ENCODE measurements at places on chromosomes 7 and 10.

DNA sequence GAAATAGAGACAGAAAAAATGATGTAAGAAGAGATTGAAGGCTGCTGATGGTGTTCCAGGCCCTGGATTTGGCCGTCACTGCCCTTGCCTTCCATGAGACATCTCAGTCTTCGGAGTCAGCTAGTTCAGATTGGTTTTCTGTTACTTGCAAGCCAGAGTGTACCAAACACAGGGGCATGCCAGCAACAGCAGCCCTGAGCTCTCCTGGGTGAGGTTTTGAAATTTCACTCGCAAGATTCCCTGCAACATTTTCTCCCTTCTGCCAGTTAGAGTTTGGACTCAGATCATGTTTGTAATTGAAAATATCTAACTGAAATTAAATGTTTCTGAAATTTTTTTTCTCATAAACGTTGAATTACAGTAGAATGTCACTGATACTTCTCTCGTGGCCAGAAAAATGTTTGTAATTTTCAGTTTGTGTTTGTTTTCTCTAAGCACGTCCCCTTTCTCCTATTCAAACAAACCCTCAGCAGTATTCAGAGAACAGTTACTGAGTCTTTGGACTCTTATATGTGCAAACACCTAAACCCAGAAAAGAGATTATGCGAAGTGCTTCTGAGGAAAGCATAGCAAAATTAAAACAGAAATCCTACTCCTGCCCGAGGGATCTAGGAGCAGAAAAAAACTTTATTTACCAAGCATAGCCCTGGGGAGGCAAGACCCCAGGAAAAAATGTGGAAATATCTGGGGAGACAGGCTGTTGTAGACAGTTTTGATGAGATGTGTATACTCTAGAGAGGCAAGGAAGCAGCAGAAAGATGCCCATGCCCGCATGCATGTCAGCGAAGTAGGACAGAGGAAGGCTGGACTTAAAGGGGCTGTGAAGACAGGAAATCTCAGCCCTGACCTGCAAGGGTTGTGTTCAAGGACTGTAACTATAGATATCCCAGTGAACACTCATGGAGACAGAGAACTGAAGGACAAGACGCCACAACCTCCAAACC lies 43.0 kb upstream of the NAMPT start:
- DNase-seq: no peak

GRCh38 chr7:15046861-15047260 lies 144.3 kb upstream of the DGKB start:
- DNase-seq: no peak

GRCh38 chr10:59470570-59470969 lies 108.2 kb upstream of the FAM13C start:
- no peak for DNase-seq

GRCh38 chr7:83852136-83852535 lies 203.2 kb upstream of the SEMA3E start:
- no peak for DNase-seq

GRCh38 chr7:5012985-5013384 lies 32.7 kb upstream of the RBAK start:
- no peak for DNase-seq

DNA sequence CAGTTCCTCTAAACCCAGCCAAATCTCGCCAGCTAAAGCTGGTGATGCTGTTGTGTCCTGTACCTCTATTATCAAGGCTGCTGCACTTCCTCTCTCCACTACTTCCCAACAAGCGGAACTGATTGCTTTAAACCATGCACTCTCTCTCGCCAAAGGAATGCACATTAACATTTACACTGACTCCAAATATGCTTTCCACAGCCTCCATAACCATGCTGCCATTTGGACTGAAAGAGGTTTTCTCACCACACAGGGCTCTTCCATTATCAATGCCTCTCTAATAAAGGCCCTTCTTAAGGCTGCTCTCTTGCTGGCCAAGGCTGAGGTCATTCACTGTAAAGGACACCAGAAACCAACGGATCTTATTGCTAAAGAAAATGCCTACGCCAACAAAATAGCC lies 11.4 kb upstream of the LRRC61 start:
- DNase-seq: no peak

All from stimulated activated CD8-positive, alpha-beta memory T cell treated with anti-CD3 and anti-CD28 coated beads, Interleukin-15, amount 100 ng/mL, for 4 hours (primary cell).